Colonic mucosa (tissue), 4 donors: ENCODE measurements at places on chromosomes 6 and 20. TPM values are rescaled to one million over a fixed set of nuclear protein-coding genes. Genes with fewer than 3 reads are reported as not detected.

Gene NMBR
- total RNA-seq: not detected

GRCh38 chr6:6538261-6538660 is 50.3 kb upstream of the LY86 start:
- no peak for DNase-seq

DNA sequence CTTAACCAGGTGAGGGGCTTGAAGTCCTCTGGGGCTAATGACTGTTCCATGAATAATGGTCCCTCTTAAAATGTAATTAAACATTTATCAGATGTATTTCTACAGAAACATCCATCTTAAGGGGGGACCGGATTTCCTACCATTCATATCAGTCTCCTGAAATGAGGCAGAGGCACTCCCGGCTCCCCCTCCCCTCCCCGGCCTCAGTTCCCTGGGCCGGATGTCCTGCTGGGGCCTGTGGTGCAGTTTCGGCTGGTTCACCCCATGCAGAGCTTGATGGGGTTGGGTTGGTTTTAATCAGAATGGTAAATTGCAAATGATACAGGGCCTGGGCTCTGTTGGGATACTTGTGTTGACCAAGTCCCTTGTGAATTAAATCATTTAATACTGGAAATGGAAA is 349.4 kb downstream of the PREX1 start:
- no peak for DNase-seq

DNA sequence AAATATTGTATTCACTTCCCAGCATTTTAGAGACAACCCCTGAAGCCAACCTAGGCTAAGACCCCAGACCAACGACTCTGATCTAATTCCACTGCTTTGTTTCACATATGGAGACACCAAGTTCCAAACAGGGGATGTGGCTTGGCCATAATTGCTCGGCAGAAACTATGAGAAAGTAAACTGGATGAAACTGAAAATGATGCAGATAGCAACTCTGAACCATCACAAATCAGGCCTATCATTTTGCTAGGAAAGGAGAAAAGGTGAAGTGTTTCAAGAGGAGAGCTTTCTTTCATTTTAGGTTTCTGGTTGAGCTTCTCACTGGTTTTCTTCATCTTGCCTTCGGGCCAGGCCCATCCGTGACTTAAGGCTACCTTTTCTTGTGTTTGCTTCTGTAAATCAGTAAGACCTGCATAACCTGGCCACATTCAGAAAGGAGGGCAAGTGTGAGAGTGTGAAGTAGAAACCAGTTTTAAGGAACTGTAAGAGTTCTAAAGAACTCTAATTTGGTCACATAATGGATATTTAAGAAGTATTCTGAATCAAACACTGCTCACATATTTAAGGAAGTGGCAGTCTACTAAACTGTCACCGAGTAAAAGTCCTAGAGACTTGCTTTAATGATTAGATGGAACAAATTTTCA is 105.8 kb downstream of the BACH2 start:
- DNase-seq: no peak

Gene FAM83C
- 0.45 TPM for total RNA-seq

- no peak for DNase-seq
Measured at GRCh38 chr20:10225439-10226060, 6.9 kb downstream of the SNAP25 start.

Gene MYL9
- total RNA-seq: 49.3 TPM

DNA sequence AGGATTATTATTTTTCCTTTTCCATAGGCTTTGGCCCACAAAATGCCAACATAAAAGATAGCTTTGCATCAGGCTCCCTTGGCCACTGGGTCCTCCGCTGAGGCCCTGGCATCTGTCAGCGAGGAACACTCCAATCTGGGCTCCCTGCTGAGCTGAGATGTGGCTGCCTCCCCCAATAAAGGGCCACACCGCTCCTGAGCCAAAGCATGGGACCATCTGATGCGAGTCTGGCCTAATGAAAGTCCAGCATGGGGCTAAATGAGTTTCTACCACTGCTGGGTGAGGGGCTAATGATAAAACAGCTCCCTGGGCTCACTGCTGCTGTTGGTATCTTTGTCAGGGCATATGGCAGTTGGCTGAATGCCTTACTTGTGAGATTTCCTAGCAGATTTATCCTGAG is 817.5 kb upstream of the SLC35B3 start:
- no peak for DNase-seq

Gene LCA5
- total RNA-seq: 0.74 TPM

Gene GABRR1
- total RNA-seq: 0.21 TPM

- DNase-seq: no peak
Measured at GRCh38 chr20:57546956-57547649, 13.8 kb upstream of the PCK1 start.

DNA sequence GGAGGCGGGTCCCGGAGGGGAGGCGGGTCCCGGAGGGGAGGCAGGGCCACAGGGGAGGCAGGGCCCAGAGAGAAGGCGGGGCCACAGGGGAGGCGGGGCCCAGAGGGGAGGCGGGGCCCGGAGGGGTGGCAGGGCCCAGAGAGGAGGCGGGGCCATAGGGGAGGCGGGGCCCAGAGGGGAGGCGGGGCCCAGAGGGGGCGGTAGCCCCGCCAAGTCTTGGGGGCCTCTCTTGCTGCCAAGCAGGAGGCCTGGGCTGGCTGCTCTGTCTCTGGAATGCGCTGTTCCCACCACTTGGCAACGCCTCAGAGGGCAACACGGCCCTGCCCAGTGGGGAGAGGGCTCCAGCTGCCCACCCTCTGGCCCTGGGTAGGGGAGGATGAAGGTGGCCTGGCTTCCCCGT is 80.5 kb downstream of the YTHDF1 start:
- no peak for DNase-seq

DNA sequence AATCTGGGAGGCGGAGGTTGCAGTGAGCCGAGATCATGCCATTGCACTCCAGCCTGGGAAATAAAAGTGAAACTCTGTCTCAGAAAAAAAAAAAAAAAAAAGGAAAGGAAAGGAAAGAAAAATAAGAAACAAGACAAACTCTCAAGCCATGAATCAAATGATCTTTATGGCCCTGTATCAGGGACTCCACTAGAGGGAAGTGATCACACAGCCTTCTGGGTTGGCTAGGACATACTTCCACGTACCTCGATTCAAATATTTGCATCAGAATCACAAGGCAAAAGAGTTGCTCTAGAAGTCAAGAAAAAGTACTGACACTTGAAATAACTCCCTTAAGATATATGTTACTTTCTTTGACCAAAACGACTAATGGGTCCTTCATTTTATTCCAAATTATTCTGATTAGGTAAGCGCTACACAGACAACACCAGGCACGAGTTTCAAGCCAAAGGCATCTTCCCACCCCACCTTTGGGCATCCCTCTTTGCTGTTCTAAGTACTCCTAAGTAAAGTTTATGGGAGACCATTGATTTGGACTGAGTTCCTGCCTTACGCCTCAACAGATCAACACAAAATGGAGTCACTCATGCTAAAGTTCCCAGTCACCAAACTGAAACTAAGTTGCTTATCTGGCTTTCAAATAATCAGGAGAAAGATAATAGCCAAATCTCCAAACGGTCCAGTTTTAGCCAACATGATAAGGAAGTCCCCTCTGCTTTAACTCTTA is 77.5 kb upstream of the NT5E start:
- no peak for DNase-seq

DNA sequence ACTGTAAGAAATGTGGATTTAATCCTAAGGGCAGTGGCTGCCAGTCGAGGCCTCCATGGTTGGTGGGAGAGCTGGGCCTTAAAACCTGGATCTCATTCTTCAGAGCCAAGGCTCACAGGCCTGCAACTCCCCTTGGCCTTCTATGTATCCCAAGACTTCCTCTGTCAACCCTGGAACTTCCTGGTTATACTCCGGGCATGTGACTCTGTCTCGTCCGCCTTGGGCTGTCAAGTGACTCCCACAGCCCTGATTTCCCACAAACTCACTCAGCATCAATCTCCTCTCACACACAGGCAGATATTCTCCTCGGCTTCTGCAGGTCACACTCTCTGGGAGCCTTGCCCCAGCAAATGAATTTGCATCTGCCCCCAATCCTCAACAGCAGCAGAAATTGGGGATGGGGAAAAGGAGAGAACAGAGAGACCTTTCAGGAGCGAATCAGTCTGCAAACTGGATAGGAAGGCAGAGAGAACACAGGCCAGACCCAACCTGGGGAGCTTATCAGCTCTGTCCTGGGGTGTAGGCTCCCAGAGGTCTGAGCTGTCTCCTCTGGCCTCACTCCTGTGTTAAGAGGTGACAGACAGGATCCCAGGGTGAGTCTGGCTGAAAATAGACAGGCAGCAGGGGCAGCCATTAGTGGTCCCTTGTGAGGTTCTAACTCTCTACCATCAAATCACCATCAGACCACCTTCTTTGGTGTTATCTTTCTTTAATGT is 30.4 kb upstream of the PREX1 start:
- DNase-seq: no peak

- no peak for DNase-seq
Measured at GRCh38 chr20:37396416-37397075, 50.6 kb downstream of the SRC start.

DNA sequence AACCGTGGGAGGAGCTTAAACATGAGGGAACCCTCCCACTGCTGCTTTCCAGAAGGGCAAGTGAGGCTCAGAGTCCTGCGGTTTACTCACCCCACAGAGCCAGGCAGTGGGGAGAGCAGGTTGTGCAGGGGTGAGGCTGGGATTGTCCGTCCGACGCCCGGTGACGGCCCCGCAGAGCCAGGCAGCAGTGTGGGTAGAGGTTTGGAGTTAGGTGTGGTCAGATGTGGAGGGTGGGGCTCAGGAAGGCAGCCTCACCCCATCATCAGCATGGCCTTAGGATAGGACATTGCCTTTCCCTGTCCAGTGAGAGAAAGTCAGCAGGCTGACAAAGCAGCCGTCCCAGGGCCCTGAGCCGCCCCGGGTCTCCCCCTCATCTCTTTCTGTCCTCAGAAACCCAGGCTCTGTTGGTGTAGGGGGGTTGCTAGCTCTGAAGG is 234.6 kb downstream of the DLL1 start:
- DNase-seq: no peak

Gene KHDC3L
- not detected for total RNA-seq
